ENCODE measurements at places on chromosomes 1 and 21.

DNA sequence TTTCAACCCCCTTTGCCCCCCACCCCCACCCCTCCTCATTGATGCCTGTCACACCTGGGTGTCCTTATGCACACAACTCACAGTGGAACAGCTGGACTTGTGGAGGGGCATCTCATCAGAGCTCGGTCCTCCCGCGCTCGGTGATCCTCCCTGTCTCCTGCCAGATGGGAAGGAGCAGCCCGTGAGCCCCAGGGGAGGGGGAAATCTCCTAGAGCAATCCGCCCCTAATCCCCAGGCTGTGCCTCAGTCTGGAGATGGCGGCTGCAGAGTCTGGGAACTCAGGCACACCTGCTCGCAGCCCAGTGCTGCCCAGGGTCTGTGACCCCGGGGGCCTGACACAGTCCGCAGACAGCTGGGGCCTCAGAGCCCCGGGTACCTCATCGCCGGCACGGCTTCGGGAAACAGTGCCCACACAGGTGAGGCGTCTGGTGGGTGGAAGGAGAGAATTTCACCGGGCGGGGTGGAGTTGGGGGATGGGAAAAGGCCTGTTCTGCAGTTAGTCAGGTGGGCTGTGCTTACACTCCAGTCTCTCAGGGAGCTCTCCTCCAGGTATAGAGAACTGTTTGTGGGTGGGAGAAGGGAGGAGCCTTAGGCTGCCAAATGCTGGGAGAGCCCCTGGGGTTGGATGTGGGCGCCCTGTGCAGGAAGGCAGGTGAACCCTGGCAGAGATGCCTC is 29.3 kb downstream of the TMCC2 start:
- DNase-seq: no peak

DNA sequence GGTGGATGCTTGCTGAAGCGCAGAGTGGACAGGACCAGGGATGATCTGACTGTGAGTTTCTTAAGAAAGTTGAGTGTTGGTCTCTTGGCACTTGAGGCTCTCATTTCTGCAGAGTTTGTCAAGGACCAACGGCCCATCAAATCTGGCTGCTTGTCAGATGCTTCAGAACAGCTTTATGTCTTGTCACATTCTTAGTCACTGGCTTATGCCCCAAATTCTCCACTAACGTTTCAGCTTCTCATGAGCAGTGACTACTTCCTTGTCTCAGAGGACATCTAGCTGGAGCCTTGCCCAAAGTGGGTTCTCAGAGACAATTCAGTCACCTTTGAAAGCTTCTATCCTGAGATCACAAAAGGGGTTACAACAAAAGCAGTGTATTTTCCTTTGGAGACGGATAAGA is 92.3 kb downstream of the ST6GALNAC5 start:
- DNase-seq: peak; percentile 15

- peak; percentile 87 for DNase-seq
Observed at GRCh38 chr1:226654046-226654667, 84.9 kb downstream of the ITPKB start.

- no peak for DNase-seq
Observed at GRCh38 chr21:43374228-43374885, 52.6 kb downstream of the SIK1 start.

- DNase-seq: no peak
Observed at GRCh38 chr1:96414598-96414997, 307.0 kb upstream of the PTBP2 start.

DNA sequence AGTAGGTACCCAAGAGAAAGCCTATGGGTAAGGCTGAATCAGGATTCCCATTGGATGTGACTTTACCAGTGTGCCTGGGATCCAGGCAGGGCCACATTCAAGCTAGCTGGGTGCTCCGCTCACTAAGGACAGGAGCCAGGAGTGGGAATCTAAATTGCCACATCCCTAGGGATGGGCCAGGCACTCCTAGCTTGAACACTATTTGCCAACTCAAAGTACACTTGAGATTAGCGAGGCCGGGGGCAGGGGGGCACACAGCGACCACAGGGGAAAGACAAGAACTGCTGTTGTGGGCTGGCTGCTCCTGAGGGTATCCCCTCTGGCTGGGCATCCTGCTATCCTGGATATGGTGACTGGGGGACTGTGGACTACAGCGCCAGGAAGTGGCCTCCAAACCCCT is 4.3 kb downstream of the SLC45A3 start:
- DNase-seq: no peak

DNA sequence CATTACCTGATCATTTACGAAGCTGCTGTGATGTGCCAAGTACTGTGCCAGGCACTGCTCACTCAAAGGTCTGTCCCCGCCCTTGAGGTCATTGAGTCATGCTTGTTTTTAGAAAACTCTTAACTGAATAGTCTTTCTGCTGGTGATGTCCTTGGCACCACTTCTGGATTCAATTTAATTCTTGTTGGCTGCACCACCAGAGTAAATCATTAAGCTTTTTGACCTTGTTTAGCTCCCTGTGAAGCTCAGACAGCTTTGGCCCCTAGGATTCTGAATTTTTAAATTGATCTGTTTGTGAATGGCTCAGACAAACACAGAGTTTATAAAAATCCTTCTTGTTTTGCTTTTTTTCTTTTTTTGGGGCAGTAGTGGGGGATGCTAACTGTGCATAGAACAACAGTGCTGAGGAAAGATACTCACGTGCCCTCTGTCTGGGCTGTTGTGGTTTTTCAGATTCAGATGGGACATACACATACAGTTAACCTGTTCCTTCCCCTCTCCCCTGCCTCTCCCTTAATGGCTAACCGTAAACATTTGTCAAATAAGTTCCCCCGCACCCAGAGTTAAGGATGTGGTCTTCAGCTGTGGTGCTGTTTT is 67.6 kb downstream of the MTR start:
- no peak for DNase-seq

DNA sequence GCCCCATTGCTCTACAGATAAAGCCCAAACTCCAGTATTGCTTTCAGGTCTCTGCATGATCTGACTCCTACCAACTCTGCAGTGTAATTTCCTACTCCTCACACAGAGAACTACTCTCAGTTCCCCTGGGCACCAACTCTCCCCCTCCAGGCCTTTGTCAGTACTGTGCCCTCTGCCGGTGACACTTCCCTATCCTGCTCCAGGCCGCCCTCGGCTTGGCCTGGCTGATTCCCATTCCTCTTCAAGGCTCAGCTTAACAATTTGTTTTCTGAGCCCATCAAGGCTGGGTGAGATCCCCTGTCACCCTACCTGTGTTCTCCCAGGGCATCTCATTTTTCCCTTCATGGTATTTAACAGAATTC is 2.6 kb downstream of the SLAMF8 start:
- no peak for DNase-seq

DNA sequence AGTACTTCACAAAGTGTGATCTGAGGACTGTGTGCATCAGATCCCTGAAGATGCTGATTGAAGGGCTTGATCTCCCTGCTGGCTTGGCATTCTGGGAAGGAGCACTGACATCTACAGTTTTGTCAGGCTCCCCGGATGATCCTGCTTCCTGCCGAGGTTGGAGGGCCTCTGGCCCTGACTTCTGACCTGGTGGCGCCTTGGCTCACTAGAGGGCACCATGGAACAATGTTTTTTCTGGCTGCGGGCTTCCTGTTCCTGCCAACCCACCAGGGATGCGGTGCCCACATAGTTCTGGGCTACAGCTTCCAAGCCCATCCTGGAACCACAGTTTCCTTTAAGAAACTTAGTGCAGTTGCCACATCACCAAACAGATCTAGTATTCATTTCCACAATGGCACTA is 38.8 kb upstream of the RASAL2 start:
- DNase-seq: peak; percentile 25

DNA sequence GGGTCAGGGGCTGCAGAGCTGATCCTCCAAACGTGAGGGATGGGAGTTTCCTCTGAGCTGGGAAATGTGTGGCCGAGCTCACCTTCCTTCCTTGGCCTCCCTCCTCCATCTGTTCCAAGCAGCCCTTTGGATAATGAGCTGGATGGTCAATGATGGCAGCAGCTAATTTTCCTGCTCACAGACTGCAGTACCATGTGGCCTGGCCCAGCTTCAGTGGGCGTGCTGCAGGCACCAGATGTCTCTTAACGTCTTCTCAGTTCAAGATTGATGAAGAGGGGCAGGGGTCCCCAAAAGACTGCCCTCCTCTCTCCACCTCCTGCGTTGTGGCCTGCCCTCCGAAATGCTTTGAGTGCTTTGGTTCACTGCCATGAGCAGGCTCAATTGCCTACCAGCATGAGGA is 86.0 kb downstream of the UBIAD1 start:
- DNase-seq: no peak

GRCh38 chr1:54604051-54604450 is 19.3 kb downstream of the FAM151A start:
- no peak for DNase-seq

DNA sequence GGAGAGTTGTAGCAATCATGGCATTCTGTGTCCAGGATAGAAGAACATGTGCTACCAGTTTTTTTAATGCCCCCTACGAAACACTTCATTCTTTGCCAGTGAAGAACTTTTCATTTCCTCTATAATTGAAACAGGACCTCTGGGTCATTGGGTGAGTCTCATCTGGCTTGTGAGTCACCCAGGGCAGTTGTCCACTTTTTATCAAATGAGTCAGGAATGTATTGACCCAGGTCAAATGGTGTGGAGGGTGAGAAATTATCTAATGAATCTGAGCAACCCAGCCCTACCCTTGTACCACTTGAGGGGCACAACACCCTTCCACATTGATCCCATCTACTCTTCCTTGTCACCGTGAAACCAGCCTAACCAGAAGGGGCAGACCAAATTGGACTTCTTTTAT is 417.3 kb upstream of the PROX1 start:
- no peak for DNase-seq

- peak; percentile 98 for DNase-seq
Observed at GRCh38 chr1:201602413-201603265, 63.7 kb downstream of the NAV1 start.

DNA sequence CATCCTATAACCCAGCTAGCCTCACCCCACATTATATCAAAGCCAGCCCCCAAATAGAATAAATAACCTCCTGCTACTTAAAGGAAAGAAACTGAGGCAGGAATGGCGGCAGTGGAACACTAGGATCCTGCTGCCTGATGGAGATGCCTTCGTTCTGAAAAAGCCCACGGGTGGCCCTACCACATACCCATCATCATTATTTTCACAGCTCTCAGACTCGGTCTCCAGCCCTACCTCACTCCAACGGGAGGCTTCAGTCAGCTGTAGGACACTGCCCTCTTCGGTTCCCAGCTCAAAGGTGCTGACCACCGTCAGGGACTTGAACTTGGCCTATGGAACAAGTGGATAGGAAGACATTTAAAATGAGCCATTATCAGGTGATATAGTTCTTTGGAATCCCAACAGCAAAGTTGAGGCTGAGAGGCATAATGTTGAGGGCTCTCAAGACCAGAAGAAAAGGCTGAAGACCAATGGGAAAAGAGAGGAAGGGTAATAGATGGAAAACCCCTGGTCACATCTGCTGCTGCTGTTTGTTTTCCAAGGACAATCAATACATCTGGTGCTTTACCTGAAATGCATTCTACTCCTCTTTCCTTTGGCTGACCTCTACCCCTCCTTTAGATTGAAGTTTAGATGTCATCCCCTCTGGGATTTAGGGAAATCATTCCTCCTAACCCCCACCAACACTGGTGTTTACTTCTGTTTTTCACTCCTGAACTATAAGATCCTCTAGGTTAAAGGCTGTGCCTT is 7.8 kb upstream of the ANKRD35 start:
- no peak for DNase-seq

DNA sequence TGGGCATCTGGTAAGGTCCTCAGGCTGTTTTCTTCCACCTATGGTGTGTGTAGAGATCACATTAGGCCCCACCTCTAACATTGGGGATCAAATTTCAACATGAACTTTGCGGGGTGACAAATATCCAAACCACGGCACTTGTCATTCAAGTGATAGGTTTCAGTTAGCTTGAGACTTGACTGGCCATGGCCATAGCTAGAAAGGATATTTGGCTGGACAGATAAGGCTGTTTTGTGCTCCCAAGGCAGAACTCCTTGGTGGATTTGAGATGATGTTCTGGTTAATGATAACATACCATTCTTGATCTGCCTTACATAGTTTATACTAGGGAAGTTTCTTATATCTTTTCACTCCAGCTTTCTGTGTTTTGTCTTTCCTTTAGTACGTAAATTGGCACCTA is 48.5 kb downstream of the CELF3 start:
- no peak for DNase-seq

DNA sequence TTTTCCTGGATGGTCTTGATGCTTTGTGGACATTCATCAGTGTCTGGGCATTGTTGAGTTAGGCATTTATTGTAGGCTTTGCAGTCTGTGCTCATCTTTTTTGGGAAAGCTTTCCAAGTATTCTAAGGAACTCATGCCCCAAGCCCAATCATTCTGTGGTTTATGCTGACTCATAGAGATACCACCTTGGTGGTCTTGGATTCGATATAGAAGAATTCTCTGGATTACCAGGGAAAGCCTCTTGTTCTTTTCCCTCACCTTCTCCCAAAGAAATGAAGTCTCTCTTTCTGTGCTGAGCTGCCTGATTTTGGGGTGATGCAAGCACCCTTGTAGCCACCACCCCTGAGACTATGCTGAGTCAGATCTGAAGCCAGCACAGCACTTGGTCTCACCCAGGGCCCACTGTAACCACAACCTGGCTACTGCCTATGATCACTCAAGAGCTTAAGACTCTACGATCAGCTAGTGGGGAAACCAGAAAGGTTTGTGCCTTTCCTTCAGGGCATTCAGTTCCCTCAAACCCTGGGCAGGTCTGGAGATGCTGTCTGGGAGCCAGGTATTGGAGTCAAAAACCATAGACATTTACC is 422.6 kb downstream of the NUF2 start:
- DNase-seq: peak; percentile 65

DNA sequence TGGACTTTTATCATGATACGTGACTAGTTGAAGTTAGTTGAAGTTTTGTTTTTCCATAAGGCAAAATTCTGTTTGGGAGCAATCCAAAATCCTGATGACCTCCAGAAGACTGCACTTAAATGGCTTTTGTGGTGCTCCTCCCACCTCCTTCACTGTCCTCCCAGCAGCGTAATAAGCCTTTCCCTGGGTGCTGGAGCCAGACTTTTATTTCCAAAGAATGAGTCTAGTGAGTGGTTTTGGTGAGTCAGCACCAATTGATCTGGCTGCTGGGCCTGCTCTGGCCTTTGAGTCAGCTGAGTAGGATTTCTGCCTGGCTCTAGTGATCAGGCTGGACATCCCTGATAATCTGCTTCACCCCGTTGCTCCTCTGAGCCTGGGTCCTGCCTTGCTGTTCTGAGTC is 21.7 kb upstream of the KCND3 start:
- DNase-seq: peak; percentile 28

GRCh38 chr1:51280321-51280978 is 44.4 kb downstream of the RNF11 start:
- no peak for DNase-seq

DNA sequence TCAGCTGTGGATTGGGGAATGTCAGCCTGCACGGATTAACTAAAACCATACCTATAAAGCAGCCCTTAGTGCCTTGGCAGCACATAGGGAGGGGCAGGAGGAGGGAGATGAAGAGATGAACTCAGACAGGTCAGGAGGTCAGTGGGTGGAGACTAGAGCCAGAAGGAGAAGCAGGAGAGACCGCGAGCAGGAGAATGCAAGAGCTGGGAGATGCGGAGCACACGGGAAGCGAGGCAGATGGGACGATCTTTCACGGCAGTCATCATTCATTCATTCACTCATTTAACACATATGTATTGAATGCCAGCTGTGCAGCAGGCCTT is 41.9 kb downstream of the NEK2 start:
- DNase-seq: no peak

- DNase-seq: no peak
Observed at GRCh38 chr21:42582787-42583476, 69.3 kb downstream of the SLC37A1 start.
